ENCODE measurements at places on chromosomes 12 and 14.

DNA sequence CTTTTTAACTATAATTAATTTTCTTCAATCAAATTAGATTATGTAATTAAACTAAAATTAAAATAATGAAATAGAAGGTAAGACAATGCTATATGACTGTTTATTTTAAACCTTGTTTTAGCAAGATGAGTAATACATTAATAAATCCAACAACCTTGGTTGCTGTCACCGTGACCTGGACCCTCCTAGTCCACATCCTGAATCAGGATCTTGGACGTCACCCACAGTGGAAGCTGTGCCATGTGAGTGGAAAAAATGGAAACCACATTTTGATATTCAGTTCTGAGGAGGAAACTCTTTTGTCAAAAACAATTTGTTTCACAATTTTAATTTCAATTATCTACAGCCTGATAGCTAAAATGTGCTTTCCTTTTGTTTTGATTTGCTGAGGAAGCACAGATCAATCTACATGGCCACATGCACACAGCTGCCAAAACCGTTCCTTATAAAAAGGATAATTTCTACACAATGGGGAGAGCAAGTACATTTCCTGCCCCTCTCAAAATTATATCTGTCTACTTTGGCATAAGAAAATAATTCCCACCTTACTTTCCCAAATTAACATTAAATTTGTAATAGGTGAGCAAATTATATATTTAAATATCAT lies 255.5 kb downstream of the RASSF9 start:
- DNase-seq, result peak; percentile 9

DNA sequence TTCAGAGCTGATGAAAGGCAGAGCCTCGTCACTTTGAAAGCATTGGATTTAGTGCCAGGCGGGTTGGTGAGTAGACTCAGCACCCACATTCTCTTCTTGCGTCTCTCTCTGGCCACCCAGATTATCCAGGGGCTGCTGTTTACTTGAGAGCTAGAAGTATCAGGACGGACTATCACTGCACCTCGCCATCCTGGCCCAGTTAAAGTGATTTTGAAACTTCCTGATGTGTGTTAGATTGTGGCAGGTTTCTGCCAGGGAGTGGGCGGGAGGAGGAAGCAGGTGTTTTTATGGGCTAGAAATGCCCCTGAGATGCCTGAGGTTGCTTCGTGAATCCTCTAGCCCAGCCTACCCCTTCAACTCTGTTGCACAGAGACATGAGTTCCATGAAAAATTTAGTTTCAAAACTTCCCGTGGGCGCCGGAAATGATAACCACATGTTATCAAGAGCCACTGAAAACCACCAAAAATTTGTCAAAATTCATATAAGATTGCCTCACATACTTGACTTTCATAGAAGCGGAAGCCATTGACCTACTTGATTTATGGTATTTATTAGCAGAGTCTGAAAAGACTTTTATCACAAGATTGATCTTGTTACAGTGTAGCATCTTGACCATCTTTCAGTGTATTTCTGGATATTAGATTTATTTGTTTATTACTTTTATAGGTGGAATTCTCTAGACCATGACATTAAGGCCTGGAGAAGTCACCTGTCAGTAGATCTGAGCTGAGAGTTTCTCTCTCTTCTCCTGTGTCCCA lies 466.0 kb downstream of the RAD51B start:
- no peak for DNase-seq

- DNase-seq, result no peak
Observed at GRCh38 chr14:80942191-80942600, 658 bp upstream of the CEP128 start.

- peak; percentile 20 for DNase-seq
Observed at GRCh38 chr12:52872644-52873389, 24.0 kb upstream of the KRT78 start.

DNA sequence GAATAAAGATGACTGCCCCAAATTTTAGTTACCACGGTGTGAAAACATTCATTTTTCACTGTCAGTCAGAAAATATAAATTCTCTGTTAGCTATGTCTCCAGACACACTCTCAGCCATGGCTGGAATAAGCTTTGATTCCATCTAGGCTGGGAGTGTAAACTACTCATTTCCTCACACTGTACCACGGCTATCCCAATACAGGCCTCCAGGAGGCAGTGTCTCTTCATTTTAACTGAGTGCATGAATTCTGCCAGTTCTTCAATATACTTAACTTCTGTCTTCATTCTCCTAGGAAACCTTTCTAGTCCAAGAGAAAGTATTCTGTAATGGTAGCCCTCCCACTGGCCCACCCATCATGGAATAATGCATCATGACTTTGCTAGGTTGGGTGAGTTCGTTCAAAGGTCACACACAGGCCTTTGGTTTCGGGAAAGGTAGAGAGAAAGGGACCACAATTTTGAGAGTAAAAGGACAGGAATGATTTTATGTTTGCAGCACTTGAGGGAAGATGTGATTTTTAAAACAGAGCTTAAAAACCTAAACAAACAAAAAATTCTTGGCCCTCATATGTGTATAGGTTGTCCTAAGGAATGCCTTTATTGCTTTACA lies 381.1 kb downstream of the SEC23A start:
- peak; percentile 34 for DNase-seq

- DNase-seq, result no peak
Observed at GRCh38 chr12:100265732-100266584, 921 bp downstream of the DEPDC4 start.

GRCh38 chr12:2429032-2429431 lies 365.7 kb upstream of the FKBP4 start:
- DNase-seq, result no peak

- no peak for DNase-seq
Observed at GRCh38 chr14:40494483-40494882, 1062.2 kb upstream of the FBXO33 start.

DNA sequence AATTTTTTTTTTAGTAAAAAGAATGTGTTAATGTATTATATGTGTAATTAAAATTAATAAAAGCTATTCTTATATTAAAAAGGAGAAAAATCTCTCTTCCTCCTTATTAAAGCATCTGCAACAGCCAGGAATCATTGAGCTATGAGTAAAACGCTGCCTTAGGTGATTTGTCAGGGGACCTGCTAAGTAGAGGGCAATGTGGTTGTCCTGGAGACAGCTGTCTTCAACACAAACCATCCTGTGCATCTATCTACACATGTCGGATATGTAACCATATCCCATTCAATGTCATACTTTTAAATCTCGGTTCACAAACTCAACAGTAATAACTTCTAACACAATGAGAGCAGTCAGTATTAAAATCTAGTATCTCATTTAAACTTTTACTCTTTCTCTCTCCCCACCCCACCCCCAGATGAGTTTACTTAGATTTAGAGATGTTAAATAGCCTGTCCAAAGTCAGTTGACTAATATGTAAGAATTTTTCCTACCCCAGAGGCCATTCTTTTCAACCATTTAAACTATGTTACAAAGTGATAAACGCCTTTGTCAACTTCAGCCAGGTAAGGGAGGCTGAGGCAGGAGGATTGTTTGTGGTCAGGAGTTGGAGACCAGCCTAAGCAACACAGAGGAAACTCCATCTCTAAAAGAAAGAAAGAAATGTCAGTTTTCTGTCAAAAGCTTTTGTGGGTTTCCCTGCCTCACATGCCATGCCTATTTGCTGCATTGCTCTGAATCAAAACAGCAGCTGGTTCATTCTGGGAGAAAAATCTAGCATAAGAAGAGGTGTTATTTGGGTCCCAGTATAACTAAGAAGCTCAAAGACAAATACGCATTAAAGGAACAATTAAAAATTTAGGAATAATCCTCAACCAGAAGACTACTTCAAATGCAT lies 413.7 kb upstream of the CCDC196 start:
- DNase-seq, result no peak

GRCh38 chr14:71728386-71728785 lies 203.8 kb upstream of the RGS6 start:
- DNase-seq, result no peak

GRCh38 chr14:58829594-58829993 lies 191.8 kb downstream of the DACT1 start:
- DNase-seq, result peak; percentile 75

GRCh38 chr14:103058164-103059055 lies 1.1 kb upstream of the CDC42BPB start:
- no peak for DNase-seq

DNA sequence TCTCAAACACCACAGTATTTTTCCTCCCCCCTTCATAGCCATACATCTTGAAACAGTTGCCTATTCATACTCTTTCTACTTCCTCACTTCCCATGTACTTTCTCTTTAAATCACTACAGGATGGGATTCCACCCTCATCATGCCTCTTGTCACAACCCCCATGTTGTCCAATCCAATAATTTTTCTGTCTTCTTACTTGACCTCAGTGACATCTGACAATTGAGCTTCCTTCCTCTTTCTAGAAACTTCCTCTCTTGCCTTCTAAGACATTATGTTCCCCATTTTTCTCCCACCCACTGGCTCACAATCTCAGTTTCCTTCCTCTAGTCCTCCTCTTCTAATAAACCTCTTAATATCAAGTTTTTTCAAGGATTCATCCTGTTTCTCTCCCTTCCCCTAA lies 5.3 kb downstream of the C2CD5 start:
- no peak for DNase-seq

DNA sequence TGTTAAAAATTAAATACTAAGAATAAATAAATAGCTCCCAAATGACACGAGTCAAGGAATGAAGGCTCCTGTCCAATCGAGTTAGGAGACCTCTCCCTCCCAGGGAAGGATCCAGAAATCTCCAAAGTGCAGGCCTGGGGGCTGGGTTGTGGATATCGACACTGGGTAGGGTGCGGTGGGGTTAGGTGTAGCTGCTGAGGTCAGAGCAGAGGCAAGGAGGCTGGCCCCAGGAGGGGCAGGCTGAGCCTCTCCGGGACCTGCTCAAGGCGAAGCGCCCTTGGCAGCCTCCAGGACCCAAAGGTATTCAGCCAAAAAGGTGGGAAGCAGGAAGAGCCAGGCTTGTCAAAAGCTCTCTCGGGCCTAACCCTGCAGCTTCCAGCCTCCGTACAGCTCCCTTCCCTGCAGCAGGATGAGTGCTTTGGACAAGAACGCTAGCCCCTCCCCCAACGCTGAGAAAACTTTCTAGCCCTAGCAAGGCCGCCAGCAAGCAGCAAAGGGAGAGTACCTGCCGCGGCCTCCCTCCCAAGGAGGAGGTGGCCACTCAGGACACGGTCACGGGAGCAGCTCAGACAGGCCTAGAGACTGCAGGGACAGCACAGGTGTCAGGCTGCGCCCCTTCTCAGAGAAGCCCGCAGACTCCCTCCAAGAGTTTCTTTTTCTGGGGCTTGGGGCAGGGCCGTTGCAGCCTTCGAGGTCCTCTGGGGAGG lies 3.7 kb upstream of the PNMA1 start:
- DNase-seq, result no peak

DNA sequence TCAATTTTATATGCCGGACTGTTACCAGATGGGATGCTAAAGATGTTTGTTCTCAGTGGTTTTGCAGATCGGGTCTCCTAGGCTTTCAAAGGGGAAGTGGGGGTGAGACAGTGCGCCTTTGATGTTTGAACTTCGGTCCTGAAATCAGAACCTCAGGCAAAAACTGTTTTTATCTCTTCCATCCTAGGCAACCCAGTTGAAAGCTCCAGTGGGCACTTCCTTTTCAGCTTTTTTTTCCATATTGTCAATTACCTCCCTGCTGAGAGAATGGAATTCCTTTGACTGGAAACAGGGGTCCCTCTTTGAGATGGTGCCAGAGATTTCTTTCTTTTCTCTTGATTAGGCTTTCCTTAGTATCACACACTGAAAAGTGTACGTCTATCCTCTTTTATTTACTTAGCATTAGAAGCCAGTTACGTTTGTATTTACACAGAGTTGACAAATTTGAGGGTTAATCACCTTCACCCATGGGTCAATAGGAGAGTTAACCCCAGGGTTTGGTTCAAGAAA lies 40.0 kb downstream of the NUAK1 start:
- DNase-seq, result no peak

DNA sequence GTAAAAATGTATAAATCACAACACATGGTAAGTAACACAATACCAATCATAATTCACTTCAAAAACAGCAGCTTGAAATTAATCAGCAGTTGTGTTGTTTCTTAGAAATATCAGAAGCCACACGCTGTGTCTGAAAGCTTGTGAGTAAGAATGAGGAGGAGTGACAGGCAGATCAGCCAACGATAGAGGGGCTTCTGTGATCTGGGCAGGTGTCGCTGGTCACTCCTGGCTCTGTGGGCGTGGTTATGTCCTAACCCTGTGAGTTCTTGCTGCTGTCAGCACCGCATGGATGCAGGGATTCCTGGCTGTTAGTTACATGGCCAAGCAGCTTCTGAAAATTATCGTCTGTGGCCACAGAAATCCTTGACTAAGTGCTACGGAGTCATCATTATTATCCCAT lies 123.4 kb downstream of the SLC25A47 start:
- DNase-seq, result no peak

- peak; percentile 15 for DNase-seq
Observed at GRCh38 chr14:70780396-70781075, 28.8 kb downstream of the MAP3K9 start.

GRCh38 chr14:52352061-52352491 lies 38.0 kb downstream of the PTGER2 start:
- no peak for DNase-seq

GRCh38 chr12:29743801-29744200 lies 39.9 kb downstream of the TMTC1 start:
- DNase-seq, result no peak

DNA sequence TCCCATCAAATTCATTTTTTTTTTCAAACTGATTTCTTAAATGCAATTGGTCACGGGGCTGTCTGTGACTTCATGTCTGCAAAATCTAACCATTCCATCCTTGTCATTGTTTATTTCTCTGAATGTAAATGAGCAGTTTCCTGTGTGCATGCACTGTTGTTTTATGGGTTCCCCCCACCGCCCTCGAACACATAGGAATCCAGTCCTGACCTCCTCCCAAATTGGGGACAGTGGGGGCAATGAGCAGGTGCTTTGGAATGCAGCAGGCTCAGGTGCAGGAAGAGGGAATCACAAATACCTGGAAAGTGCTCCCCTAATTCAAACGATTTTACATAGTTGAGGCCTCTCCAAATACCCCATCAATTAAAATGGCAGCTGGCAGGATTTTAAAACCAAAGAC lies 62.6 kb upstream of the ESRRB start:
- no peak for DNase-seq

GRCh38 chr14:91058042-91058581 lies 2.3 kb downstream of the RPS6KA5 start:
- no peak for DNase-seq

- DNase-seq, result no peak
Observed at GRCh38 chr14:85342858-85343607, 186.9 kb upstream of the FLRT2 start.

GRCh38 chr12:68180792-68181744 lies 21.5 kb upstream of the IFNG start:
- no peak for DNase-seq

DNA sequence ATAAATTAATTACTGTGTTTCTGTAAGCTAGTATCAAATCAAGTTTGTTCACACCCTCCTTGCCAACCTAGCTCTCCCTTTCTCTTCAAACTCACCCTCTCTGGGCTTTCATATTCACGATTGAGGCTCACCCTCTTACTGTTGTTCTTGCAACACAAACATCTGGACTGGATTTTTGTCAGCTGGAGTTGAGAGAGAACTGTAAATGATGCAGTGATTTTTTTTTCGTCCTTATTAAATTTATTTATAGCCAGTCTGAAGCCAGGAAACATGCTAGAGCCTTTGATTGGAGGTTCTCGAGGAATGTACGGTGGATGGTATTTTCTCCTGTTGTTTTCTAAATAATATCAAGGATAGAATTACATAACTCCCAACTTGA lies 485.1 kb downstream of the ZFP36L1 start:
- no peak for DNase-seq
